ENCODE measurements at places on chromosomes 1 and 21. TPM values are rescaled to one million over a fixed set of nuclear protein-coding genes. Genes with fewer than 3 reads are reported as not detected.

The INSRR gene
- total RNA-seq: 0.31 TPM

The A3GALT2 gene
- total RNA-seq: not detected

The APOBEC4 gene
- not detected for total RNA-seq

The CD34 gene
- 1.6 TPM for total RNA-seq

The LRRC39 gene
- total RNA-seq: 8.0 TPM

The SHCBP1L gene
- not detected for total RNA-seq

The ZNF648 gene
- 0.31 TPM for total RNA-seq

The S100A7A gene
- not detected for total RNA-seq

The DMBX1 gene
- not detected for total RNA-seq

The GNAT2 gene
- total RNA-seq: not detected

DNA sequence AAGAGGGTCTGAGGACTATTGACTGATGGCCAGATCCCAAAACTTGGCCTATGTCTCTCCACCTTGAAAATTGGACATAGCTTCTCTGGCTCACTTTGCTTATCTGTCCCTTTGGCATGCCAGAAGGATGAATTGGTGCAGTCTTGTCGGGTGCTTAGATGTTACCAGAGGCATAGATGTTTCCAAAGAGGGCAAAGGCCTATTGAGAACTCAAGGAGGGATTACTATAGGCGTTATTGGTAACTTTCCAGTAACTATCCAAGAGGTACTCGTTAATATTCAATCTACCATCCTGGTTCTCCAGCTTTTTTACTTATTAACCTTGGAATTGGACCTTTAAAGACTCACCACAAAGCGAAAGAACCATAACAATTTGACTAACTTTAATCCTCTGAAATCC, 368.3 kb upstream of the ESRRG start:
- DNase-seq: no peak

GRCh38 chr1:25205786-25206185, 26.5 kb downstream of the SYF2 start:
- DNase-seq: no peak

GRCh38 chr1:160576884-160577283, 2.4 kb downstream of the CD84 start:
- DNase-seq: no peak

DNA sequence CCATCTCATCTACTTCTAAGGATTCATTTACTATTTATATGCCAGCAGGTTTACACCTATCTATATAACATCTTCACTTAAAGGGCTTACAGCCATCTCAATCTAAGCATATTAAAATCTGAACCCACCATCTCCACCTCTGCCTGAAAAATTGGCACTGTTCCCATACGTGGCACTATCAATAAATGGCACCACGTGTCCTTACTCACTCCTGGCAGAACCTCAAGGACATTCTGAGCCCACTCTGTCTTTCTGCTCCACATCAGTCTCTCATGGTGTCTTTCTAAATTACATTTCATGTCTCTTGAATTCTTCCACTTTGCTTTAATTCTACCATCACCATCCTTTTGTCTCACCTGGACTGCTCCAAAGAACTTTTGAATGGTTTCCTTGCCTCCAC, 72.2 kb upstream of the HOOK1 start:
- DNase-seq: no peak

- DNase-seq: no peak
These were observed 36.4 kb upstream of the HSD17B7 start for GRCh38 chr1:162753998-162754585.

GRCh38 chr1:175498002-175498401, 245.4 kb downstream of the TNR start:
- no peak for DNase-seq

DNA sequence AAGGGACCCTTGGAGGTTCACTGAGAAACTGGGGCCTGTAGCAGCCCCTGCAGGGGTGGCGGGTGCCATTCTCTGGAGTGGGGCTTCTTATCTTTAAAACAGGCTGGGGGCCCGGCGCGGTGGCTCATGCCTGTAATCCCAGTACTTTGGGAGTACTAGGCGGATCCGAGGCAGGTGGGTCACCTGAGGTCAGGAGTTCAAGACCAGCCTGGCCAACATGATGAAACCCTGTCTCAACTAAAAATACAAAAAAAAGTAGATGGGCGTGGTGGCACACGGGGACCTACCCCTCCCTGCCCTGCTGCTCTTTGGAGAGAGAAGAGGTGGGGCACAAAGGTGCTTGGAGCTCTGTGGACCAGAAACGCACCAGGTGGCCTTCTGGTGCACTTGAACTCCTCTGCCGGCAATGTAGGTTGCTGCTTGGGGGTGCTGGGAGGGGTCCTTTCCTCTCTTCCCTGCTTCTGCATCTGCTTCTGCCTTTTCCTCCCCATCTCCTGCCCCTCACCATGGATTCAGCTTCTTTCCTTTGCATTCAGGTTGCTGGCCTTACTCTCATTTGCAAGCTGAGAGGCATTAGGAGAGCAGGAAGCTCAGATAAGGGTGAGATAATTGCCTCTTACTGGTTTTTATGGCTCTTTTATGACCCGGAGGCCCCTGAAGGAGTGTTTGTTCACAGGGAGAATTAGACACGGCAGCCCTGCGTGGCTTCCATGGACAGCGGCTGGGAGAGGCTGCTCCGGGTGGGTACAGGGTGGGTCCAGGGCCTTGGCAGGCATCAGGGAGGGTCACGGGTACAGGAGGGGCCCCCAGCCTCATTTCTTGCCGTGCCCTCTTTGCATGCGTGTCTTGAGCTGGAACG, 57.4 kb downstream of the ARHGEF10L start:
- DNase-seq: no peak

DNA sequence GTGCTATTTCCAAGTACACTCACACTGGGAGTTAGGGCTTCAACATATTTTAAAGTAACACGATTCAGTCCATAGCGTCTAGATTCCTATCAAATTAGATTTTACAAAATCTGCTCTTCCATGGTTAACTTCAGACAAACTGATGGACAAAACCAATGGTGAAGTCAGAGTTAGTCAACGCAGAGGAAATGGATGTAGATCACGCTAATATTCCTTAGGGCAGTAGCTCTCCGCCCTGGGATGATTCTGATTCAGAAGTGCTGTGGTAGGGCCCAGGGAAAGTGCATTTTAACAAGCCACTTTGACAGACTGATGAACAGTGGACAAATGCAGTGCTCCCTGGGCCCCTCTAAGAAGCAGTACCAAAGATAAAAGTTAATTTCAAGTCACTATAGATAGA, 83.2 kb downstream of the HIVEP3 start:
- no peak for DNase-seq

DNA sequence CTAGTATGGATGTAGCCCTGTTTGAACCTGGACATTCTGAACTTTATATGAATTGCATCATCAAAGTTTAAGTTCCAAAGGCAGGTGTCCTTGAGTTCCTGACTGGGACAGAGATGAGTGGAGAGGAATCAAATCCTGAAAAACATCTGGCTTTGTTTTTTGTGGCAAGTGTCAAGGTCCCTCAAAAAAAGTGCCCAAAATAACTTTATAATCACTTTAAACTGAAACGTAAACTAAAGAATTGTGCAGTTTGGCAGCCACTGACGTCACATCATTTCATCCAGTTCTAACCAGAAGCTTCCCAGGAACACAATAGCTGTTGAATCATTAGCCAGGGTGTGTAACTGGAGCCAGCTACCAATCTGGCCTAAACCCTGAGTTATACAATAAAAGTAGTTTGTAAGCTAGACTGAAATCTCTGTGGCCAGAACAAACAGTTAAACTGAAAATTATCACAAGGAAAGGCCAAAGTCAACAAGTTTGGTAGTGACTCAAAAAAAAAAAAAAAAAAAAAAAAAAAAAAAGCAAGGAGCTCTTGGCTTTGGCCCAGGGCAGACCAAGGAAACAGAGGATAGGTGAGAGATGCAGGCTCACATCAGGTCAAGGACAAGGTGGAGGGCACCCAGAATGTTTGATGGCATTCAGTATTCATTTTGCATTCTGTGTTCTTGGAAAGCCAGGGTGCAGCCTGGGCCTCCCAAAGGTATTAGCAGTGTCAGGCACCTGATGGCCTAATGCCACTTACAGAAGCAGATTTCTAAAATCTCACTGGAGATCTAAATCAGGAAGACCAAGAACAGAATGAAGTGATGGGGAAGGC, 74.3 kb downstream of the TNFSF18 start:
- DNase-seq: no peak

DNA sequence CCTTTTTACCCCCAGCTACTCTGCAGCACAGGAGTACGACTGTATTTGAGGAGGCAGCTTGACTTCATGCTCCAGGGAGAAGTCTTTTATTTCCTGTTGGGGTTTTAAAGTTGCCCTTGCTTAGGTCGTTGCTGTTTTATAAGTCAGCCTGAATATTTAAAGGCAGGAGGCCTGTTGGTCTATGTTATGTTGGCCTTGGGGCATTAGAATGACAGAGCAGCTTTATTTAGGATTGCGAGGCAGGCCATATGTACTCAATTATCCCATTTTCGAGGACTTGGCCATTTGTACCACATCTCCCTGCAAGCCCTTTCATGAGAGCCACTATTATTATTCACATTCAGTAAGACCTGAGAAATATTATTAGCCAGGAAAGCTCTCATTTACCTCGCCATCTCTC, 47.0 kb downstream of the KIF26B start:
- no peak for DNase-seq

DNA sequence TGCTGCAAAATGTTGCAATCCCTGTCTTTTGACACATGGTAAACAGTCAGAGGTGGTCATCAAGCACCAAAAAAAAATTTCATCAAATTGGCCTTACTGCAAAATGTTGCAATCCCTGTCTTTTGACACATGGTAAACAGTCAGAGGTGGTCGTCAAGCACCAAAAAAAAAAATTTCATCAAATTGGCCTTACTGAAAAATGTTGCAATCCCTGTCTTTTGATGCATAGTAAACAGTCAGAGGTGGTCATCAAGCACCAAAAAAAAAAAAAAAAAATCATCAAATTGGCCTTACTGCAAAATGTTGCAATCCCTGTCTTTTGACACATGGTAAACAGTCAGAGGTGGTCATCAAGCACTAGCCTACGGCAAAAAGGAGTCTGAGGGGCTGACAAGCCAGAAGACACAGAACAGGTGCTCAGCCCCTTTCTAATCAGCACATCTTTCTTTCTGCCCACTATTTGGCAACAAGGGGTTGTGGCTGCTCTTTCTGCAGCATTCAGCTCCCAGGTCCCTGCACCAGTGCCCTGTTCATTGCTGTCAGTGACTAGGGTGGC, 223.8 kb downstream of the KCNH1 start:
- no peak for DNase-seq

- DNase-seq: no peak
These were observed 10.8 kb downstream of the OSBPL9 start for GRCh38 chr1:51627672-51628071.

DNA sequence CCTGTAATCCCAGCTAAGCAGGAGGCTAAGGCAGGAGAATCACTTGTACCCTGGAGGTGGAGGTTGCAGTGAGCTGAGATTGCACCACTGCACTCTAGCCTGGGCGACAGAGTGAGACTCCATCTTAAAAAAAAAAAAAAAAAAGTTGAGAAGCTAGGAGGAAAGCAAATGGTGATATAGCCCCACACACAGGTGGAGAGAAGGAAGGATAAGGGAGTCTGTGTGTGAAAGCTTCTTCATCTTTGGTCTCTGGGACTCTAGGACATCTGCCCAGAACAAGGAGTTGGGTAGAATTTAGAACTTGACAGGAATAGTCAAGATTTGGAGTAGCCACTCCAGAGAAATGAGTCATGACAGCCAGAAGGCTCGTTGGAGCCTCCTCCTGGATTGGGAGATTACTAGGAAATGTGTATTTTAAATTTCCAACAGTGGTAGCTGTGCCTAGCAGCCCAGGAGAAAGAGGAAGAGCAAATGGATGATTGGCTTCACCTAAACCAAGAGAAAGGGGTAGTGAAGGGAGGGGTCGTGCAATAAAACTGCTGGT, 19.9 kb downstream of the NPL start:
- no peak for DNase-seq

DNA sequence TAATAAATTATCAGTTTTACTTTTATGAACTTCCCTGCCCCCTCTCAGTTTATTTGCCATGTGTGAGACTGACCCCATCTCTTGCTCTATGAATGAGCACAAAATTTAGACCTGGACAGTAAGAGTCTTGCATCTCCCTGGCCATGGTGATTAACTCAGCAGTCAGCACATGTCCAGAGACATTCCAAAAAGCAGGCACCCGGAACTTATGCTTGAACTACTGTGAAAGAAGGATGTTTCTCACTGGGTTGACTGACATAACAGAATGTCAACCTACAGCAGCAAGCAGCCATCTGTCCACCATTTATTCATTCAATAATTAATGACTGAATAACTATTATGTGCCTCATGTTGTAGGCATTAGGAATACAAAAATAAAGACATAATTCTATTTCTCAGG, 11.3 kb upstream of the SEC16B start:
- DNase-seq: no peak

DNA sequence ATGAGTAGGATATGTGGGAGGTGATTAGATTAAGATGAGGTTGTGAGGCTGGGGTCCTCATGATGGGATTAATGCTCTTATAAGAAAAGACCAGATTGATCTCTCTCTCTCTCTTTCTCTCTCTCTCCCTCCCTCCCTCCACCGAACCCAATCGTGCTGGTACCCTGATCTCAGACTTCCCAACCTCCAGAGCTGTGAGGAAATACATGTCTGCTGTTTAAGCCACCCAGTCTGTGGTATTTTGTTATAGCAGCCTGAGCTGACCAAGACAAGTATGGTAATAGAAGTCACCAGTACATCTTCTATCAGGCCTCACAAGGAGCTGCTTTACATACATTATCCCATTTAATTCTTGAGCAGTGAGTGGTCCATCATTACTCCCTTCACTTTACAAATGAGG, 149.8 kb downstream of the RUNX1 start:
- no peak for DNase-seq

- no peak for DNase-seq
These were observed 112.2 kb downstream of the BRINP2 start for GRCh38 chr1:177282976-177283375.

- DNase-seq: no peak
These were observed 9.6 kb downstream of the TAGLN2 start for GRCh38 chr1:159915571-159916241.

- DNase-seq: no peak
These were observed 26.6 kb downstream of the DOP1B start for GRCh38 chr21:36183144-36183795.

- DNase-seq: no peak
These were observed 45.7 kb upstream of the ACOT11 start for GRCh38 chr1:54502342-54502741.

DNA sequence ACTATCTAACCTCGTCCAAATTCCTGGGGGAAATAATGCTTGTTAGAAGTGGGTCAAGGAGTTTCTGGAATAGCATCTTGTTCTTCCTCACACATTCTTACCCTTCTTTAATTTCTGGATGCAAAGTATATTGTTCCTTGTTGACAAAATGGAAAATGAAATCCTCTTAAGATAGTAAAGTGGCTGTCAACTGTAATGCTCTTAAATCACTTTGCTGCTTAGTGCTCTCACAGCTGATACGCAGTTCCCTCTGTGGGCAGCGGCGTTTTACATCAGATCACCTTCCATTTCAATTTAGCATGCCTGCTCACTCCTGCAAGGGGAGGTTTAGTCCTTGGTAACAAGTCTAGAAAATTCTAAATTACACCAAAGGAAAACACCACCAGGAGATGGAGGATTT, 113.1 kb downstream of the DNM3 start:
- DNase-seq: no peak

DNA sequence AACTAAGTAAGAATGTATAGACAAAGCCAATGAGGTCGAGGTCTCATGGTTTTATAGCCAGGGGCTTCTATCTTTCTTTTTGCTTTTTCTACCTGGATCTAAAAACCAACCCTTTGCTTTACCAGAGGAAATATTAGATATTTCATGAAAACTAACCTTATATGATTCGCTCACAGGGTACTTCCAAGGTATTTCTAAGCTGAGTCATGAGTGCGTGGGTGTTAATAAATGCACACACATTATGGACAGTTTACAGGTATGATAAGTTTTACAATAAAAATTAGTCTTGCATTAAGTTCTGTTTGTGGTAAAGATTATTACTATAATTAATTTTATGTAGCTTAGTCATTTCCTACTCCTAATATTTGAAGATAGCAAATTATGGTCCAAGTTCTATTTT, 217.2 kb downstream of the CHRM3 start:
- no peak for DNase-seq

Data from occipital lobe (tissue), 3 donors.